ENCODE measurements at places on chromosomes 3 and 15.

GRCh38 chr15:96818861-96819260, 488.4 kb downstream of the NR2F2 start:
- no peak for DNase-seq

DNA sequence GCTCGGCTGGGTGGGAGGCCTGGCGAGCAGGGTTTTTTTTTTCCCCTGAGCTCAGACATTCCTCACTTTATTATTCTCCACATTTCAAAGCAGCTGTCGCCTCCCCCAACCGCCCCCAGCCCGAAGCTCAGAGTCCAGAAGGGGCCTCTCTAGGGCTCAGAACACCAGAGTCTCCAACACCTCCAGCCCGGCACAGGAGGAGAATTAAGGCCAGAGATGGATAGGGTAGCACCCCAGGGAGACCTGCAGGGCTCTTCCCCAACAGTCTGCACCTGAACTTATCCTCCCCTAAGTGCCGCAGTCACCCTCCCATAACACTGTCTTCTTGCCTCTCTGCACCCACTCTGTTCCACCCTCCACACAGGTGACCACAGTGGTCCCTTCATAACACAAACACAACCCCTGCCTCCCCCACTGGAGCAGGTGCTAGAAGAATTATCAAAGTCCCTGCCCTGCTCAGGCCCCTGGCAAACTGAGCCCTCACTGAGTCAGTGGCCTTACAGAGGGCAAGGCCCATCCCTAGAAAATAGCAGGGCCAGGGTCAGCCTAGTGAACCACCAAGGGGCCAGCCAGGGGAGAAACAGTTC, 14.1 kb downstream of the MYL3 start:
- DNase-seq, result peak; percentile 20

GRCh38 chr3:51794206-51794605, 15.2 kb upstream of the IQCF6 start:
- DNase-seq, result no peak

DNA sequence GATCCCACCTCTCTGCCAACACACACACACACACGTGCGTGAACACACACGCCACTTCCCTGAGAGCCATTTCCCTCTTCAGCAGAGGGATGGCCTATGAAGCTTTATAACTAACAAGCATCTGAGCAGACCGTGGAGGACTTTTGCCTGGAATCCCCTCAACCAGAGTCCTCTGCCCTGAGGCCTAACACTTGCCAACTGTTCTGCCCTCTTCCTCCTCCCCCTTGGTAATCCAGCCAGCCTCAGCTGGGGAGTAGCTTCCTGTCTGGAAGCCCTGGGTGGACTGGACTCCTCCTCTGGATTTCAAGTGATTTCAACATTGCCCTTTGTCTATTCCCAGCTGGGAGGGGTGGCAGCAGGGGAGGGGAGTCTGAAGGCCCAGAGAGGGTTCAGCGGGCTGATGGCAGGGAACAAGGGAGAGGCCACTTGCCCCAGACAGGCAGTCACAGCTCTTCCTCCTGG, 68.4 kb upstream of the HACD2 start:
- DNase-seq, result peak; percentile 66

DNA sequence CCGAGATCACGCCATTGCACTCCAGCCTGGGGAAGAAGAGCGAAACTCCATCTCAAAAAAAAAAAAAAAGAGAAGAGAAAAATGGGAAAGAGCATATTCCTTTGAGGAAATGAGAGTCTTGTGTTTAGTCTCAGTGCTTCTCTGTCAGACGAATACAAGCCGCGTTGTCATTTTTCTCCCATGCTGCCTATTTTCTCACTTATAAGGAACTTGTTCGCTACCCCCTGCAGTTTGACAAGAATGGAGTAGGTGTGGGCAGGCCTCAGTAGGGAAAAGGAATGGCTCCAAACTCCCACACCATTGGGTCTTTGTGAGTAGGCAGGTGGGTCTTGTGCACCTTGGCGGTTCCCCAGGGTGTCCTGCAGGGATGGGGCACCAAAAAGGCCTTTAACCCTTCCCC, 6.5 kb downstream of the GPR160 start:
- DNase-seq, result no peak

DNA sequence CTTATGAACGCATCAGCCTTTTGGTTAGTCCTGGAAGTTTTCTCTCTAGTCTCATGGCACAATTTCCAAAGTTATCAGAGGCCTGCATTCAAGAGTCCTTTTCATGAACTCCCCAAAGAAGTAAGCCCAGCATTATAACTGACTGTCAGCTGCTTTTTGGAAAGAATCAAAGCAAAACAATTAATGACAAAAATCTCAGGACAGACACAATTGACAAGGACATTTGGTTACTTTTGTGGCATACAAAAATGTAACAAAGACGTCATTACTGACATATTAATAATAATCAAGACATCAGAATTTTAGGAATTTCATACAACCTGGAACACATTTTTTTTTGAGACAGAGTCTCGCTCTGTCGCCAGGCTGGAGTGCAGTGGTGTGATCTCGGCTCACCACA, 21.2 kb downstream of the KATNBL1 start:
- no peak for DNase-seq

- DNase-seq, result no peak
These were observed 311.5 kb downstream of the CACNA2D3 start for GRCh38 chr3:54433846-54434245.

GRCh38 chr3:71184252-71184651, 399.3 kb downstream of the FOXP1 start:
- no peak for DNase-seq

- DNase-seq, result no peak
These were observed 139.8 kb downstream of the BBX start for GRCh38 chr3:107662586-107662985.

GRCh38 chr15:40293905-40294895, 11.3 kb upstream of the ANKRD63 start:
- DNase-seq, result peak; percentile 16

- DNase-seq, result no peak
These were observed 28.5 kb upstream of the SLC7A14 start for GRCh38 chr3:170614214-170614966.

DNA sequence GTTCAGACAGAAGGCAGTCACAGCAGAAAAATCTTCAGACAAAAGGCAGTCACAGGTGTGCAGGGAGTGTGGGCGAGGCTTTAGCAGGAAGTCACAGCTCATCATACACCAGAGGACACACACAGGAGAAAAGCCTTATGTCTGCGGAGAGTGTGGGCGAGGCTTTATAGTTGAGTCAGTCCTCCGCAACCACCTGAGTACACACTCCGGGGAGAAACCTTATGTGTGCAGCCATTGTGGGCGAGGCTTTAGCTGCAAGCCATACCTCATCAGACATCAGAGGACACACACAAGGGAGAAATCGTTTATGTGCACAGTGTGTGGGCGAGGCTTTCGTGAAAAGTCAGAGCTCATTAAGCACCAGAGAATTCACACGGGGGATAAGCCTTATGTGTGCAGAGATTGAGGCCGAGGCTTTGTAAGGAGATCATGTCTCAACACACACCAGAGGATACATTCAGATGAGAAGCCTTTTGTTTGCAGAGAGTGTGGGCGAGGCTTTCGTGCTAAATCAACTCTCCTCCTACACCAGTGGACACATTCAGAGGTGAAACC, 27.6 kb downstream of the ZNF589 start:
- DNase-seq, result peak; percentile 75

GRCh38 chr3:186368717-186369116, 6.7 kb upstream of the DGKG start:
- DNase-seq, result no peak

GRCh38 chr3:180420804-180421203, 181.2 kb upstream of the TTC14 start:
- no peak for DNase-seq

DNA sequence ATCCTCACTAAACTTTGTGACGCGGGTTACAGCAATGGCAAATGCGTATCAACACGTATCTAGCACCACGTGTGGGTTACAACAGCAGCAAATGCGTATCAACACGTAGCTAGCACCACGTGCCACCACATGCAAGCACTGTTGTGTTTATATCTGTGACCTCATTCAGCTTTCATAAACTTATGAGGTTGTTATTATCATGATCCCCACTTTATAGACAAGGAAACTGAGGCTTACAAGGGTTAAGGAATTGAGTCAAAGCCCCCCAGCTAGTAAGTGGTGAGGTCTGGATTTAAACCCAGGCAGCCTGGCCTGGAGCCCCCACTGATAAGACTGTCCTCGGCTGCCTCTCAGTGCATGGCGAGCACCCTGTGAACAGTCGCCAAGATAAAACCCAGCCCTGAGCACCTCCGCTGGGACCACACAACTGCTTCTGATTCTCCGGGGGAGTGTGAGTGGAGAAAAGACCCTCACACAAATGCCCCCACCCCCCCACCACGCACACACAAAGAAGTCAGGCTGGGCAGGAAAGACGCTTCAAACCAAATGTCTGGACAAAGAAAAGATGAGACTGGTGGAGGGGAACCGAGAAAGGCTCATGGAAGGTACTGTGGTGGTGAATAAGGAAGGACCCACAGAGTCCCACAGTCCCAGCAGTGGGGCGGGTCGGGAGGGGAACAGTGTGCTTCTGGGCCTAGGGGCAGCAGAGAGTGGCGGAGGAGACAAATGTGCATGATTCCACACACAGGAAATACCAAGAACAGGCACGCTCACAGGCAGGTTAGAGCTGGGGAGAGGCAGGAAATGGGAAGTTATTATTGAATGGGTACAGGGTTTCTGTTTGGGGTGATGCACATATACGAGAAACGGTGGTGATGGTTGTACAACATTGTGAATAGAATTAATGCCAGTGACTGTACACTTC, 173.4 kb downstream of the XXYLT1 start:
- DNase-seq, result peak; percentile 21

DNA sequence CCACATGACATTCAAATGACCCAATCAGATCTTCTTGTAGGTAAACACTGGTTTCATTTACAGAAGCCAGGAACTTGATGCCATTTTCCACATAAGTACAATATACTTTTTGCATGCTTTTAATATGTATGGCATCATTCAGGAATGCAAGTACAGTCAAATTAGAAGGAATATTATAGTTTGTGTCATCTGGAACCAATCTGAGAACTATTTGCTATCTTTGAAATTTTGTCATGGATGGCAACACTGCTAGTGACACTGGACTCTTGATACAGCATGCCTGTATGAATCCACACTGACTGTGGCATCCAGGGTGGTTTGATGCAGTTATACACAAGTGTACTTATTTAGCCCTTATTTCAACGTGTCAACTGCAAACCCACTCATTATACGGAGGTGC, 141.6 kb downstream of the EBLN2 start:
- DNase-seq, result no peak

- DNase-seq, result no peak
These were observed 22.7 kb downstream of the ZNF860 start for GRCh38 chr3:32004113-32004765.

GRCh38 chr3:50519471-50520089, 16.1 kb upstream of the CACNA2D2 start:
- DNase-seq, result no peak

- DNase-seq, result no peak
These were observed 3.4 kb downstream of the RNU6-1 start for GRCh38 chr15:67836477-67836876.

GRCh38 chr3:89859757-89860156, 752.3 kb downstream of the EPHA3 start:
- no peak for DNase-seq

DNA sequence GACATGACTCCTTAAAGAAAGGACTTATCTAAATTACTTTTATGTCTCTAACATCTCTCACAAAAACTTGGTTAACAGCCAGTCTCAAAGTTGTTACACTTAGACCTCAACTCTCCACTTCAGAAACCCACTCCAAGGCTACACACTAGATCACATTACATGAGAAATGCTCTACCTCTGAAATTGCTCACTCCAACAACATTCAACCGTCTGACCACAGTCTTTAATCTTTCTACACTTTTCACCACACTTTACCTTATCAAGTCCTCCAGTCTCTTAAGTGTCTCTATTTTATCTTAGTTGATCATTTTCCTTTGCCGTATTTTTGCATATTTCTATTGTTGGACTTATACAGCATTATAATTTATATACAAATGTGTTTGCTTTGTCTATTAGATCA, 5.8 kb downstream of the SLC12A6 start:
- DNase-seq, result no peak

DNA sequence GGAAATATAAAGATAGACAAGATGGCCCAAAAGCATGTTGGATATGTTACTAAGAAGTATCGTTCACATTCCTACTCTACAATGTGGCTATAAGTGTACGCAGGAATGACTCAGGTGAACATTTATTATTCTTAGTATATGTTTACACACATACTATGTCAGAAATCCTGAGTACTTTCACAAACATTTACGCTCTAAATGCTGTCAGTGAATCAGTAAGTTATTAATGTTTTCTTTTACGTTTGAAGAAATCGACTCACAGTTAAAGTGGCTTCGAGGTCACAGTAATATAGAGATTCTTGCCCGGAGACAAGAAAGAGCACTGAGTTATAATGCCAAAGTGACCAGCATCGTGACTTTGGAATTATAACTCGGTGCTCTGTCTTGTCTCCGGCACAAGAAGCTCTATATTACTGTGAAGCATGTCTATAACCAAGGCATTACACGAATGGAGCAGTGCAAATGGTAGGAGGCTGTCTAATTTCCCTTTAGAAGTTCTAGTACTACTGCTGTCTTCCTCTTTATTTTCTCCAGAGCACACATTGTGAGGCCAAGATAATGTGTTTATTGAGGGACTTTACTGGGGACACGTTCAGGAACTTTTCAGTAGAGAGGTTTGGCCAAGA, 61.8 kb upstream of the P3H2 start:
- no peak for DNase-seq

DNA sequence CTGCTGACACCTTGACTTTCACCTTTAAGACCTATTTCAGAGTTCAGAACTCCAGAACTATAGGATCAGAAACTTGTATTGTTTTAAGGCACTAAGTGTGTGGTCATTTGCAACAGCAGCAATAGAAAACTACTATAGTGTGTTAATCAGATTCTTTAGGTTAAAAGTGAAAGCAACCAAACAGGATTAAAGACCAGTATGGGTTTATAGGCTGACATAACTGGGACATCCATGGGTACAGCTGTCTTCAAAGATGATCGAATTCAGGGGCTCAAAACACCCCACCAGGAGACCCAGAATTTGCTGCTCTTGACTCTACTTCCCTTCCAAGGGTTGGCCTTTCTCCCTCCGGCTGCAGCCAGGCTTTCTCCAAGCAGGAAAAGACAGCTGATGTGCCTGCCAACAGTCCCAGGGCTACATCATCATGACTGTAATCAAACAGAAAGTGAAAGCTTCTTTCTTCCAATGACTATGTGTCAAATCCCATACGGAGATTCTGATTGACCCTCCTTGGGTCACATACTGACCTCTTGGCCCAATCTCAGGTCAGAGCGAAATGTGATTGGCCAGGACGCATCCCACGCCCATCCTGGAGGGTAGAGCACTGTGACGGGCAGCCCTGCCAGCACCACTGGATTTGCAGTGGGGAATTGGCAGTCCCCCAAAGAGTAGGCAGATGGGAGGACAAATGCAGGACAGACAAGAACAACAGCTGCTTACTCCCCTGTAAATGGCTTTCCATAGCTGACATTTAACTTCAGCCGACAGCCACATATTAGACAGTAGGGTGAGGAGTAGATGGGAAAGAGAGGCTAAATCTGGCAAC, 51.4 kb upstream of the RNF7 start:
- DNase-seq, result peak; percentile 68

- no peak for DNase-seq
These were observed 17.4 kb downstream of the C3orf38 start for GRCh38 chr3:88167173-88167572.

Measured in mucosa of descending colon (tissue), 3 donors.